Urothelium cell line (cell line): ENCODE measurements at places on chromosomes 11 and 22.

GRCh38 chr11:1560002-1560648, 11.9 kb downstream of the DUSP8 start:
- no peak for DNase-seq

- DNase-seq, result no peak
These were observed 17.1 kb downstream of the LRP5 start for GRCh38 chr11:68329536-68329935.

- no peak for DNase-seq
These were observed 51.3 kb upstream of the SCUBE2 start for GRCh38 chr11:9142732-9143131.

GRCh38 chr11:108963118-108963517, 298.2 kb downstream of the DDX10 start:
- DNase-seq, result no peak

DNA sequence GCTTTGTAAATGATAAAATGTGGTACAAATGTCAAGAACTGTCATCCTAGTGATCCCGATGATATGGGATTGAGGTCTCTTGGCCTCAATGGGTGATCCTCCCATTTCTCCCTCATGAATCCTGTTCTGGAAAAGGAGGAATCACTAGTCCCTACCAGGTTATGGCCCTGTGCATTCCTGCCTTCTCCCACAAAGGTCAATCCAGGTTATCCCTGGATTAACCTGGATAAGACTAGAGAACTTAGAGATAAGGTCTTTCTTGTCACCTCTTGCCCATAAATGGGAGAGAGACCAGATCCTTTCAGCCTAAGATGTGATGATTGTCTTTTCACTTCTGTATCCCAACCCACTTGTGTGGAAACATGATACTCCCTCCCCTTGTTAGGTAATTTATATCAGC, 396.7 kb downstream of the BUD13 start:
- DNase-seq, result no peak

GRCh38 chr22:44279069-44279360, 33.7 kb downstream of the SHISAL1 start:
- no peak for DNase-seq

DNA sequence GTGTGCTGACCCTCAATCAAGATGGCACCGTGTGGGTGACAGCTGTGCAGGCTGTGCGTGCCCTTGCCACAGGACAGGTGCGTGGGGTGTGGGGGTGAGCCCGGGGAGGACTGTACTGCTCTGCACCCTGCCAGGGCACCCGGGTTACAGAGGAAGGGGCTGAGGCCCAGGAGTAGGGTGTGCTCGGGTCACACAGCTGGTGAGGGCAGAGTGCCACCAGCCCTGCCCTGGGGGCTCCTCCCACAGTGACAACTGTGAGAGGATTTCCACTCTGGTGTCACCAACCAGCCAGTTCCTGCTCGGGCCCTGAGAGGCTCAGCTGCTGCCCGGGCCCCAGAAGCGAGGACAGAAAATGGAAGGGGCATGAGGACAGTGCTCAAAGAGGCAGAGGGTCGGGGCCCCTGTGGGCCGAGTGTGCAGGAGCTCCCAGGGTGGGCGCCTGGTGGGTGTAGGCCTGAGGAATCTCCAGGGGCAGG, 20.5 kb downstream of the TRMU start:
- DNase-seq, result no peak

GRCh38 chr11:21421711-21422329, 752.4 kb downstream of the NELL1 start:
- DNase-seq, result no peak

- DNase-seq, result no peak
These were observed 92.1 kb upstream of the MTMR2 start for GRCh38 chr11:96015906-96016565.

GRCh38 chr11:14980854-14981253, 8.7 kb upstream of the CALCA start:
- DNase-seq, result peak; percentile 63

- DNase-seq, result no peak
These were observed 23.0 kb downstream of the LMO2 start for GRCh38 chr11:33868647-33869461.

- DNase-seq, result no peak
These were observed 201.5 kb upstream of the LUZP2 start for GRCh38 chr11:24295360-24295759.

DNA sequence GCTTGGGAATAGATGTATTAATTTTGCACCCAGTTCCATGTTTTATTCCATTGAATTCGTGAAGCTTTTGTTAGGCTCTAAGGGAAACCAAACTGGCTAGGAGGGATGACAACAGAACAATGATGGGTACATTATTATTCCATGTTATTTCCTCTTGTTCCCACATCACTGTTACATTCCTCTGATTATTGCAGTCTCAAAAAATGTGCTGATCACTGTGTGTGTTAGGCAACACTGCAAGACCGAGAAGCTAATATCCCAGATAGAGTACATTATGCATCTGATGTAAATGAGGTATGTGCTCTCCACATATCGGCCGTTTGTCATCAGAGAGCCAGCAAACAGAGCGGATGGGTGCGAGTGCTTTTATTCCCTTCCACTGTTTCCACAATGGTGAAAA, 327.9 kb downstream of the SOX6 start:
- DNase-seq, result no peak

GRCh38 chr22:44088976-44089570, 65.0 kb downstream of the PARVB start:
- DNase-seq, result peak; percentile 49

- DNase-seq, result no peak
These were observed 63.6 kb downstream of the MAPK1 start for GRCh38 chr22:21803811-21804249.

DNA sequence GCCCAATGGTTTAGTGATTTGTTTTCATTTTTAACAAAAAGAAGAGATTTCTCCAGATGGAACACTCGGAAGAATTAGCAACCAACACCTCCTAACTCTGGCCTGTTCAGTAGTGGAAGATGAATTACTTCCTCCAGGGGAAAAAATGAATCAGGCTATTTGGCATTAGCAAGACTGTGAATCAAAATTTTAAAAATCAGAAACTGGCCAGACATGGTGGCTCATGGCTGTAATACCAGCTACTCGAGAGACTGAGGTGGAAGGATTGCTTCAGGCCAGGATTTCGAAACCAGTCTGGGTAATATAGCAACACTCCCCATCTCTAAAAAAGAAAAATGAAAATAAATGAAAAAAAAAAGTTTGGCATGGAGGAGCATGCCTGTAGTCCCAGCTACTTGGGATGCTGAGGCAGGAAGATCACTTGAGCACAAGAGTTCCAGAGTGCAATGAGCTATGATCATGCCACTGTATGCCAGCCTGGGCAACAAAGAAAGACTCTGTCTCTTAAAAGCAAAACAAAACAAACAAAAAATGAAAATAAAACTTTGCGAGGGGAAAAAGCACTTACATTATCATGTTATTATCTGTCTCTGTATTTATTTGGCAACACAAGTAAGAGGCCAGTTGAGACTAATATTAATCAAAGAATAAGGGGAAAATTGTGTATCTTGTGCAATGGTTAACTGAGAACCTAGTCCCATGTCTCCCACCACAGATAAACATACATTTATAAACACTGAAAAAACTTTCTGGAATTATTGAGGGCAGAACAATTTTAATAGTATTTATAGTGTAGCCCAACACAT, 796.3 kb upstream of the ANO3 start:
- no peak for DNase-seq

GRCh38 chr22:29096736-29097669, 24.2 kb downstream of the KREMEN1 start:
- no peak for DNase-seq

DNA sequence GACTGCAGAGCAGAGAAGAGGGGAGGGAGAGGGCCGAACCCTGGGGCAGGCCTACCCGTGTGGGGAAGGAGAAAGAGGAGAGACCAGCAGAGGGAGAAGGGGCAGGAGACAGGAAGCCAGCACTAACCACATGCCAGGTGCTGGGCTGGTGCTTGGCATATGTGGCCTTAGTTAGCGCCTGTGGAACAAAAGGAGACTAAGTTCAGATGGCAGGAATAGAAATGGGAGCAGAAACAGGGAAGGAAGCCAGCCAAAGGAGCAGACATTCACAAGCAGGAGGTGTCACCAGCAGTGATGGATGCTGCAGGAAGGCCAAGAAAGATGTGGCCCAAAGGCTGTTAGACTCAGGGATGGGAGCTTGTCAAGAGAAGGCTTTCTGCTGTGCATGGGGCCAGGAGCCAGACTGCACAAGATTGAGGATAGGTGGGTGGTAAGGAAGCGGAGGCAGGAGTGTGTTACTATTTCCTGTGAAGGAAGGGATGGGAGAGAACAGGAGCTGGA, 26.7 kb downstream of the TREH start:
- DNase-seq, result no peak

GRCh38 chr11:9808943-9809342, 145.1 kb downstream of the SWAP70 start:
- peak; percentile 50 for DNase-seq

- no peak for DNase-seq
These were observed 15.4 kb downstream of the PHLDA2 start for GRCh38 chr11:2913776-2914175.

- DNase-seq, result peak; percentile 88
These were observed 657 bp upstream of the MAPK8IP2 start for GRCh38 chr22:50599816-50600455.

DNA sequence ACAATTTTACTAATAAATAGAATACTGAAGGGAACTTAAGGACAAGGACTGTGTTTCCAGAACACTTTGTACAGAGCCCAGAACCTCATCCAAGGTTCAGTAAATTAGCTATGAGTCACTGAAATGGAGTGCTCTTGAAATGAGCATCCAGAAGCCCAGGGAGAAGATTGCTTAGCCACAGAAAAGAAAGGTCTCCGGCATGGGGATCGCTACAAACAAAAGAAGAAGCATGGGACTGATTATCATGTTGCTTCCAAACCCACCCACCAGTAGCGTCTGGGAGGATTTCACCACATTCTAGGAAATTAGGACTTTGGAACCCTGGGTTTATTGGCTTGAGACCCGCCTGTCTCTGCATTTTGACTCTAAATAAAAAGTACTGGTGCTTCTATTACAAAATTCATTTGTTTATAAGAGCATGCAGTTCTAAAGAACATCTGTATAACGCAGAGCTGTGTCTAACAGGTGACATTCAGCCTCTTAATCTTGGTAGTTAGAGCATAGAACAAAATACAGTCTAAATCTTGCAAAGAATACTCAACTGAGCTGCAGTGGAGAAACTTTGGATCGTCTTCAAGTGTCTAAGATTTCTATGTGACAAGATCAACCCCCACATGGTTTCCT, 35.9 kb upstream of the SESN3 start:
- DNase-seq, result no peak

GRCh38 chr11:126305699-126306098, 1.8 kb downstream of the DCPS start:
- DNase-seq, result no peak

DNA sequence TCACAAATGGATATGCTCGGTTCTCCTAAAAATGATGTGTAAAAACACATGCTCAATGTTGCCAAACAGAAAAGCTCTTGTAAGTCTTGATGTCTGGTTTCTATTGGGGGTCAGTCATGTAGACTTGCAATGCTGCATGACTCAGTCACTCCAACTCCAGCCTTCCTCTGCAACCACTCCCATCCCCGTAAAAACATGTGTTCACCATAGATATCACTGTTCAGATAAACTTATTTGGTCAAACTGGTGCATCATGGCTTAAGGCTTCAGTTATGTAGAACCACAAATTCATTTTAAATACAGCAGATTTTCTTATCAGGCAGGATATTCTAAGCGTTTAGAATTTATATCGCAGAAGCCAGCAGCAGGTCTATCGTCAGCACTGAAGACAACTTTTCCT, 298.4 kb upstream of the LUZP2 start:
- no peak for DNase-seq

DNA sequence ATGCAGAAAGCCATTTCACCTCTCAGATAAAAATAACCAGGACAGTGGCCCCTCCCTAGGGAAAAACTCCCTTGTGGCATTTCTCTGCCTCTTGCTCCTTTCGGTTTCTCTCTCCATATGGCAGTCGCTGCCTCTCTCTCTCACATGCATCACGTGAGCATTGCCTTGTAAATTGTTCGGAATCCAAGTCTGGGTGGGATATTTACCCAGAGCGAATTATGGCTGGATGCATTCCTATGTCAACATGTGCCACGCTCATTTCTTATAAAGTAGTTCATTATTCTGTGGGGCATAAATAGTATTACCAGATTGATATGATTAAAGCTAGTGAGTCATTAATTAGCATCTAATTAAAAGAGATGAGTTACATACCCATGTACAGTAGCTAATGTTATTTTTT, 392.9 kb downstream of the INSC start:
- peak; percentile 22 for DNase-seq

DNA sequence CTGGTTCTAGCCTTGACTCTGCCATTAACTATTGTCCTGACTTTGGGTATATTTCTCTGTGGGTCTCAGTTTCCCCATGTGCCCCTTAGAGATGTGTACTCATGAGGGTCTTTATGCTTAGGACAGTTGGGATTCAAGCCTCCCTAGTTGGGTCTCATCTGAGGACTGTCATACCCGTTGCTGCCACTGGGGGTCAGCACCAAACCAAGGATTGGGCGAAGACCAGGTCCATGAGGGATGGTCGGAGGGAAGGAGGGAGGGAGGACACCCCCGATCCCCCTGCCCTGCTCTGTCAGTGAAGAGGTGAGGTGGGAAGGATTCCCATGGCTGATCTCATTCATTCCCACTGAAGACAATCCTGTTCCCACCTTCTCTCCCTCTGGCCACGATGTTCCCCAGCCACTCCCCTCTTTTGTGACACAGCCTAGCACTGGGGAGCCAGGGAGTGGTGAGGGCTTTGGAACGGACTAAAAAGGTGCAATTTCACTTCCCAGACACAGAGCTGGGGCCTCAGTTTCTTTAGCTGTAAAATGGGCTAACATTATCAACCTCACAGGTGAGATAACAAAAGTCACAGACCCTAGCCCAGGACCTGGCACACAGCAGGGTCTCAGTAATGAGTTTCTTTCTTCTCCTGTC, 12.4 kb upstream of the KLHL35 start:
- peak; percentile 75 for DNase-seq

DNA sequence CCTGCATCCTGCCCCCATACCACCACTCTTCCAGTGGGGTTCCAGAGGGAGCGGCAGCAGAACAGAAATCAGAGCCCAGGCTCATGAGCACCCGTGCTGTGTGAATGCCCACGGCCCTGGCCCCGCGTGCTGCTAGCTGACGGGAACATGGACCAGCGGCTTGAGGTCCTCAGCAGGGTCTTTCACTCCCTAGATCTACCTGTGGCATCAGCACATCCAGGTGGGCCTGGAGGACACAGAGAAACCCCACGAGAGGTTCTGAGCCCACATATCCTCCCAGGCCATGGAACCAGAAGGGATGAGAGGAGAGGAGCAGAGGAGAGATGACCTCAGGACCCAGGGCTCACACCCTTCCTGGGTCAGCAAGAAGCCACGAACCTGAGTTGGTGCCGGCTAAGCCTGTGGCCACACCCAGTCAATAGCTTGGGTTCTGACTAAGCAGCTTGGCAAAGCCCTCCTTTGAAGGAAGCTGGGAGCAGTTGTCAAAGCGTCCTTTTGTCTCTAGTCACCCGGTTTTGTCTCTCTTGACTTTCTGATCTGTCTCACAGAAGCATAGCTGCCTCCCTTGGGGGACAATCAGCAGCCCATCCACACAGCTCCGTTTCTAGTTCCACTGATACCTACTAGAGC, 89.3 kb upstream of the LMO1 start:
- DNase-seq, result no peak

GRCh38 chr11:40168414-40168813, 1291.0 kb downstream of the LRRC4C start:
- DNase-seq, result no peak
